ENCODE measurements at places on chromosomes 16 and 17.

DNA sequence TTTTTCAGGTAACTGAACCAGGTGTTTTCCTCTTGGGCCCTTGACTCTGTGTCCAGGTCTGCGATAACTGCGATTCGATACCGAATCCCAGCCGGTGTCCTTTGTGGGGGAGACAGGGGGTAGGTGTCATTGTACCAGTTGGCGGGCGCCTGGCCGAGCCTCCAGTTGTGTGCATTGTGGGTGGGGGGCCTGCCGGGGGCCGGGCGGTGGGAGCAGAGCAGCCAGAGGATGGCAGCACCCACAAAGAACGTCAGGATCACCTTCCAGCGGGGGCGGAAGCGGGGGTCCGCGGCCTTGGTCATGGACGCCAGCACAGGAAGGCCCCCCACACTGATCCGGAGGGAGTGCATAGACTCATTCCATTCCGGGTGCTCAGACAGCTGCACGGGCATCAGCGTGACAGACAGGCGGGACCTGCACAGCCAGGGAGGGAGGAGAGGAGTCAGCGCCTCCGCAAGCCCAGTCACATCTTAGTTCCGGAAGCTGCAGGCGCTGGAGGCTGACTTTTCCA lies 12.3 kb downstream of the CANT1 start:
- DNase-seq, result no peak

DNA sequence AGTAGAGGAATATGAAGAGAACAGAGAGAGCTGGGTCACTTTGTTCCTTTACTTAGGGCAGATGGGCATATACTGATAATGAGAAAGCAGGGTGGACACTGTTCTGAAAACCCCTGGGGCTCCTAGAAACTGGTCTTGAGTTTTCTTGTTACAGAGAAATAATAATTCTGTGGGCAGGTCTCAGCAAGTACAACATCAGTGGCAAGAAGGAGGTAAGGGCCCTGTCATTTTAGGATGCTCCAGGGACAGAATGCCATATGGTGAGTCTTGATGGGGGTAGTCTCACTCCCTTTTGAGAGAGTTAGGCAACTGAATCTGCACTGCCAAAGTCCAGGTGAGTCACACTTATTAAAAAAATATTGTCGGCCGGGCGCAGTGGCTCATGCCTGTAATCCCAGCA lies 102.3 kb downstream of the KCNJ2 start:
- DNase-seq, result no peak

DNA sequence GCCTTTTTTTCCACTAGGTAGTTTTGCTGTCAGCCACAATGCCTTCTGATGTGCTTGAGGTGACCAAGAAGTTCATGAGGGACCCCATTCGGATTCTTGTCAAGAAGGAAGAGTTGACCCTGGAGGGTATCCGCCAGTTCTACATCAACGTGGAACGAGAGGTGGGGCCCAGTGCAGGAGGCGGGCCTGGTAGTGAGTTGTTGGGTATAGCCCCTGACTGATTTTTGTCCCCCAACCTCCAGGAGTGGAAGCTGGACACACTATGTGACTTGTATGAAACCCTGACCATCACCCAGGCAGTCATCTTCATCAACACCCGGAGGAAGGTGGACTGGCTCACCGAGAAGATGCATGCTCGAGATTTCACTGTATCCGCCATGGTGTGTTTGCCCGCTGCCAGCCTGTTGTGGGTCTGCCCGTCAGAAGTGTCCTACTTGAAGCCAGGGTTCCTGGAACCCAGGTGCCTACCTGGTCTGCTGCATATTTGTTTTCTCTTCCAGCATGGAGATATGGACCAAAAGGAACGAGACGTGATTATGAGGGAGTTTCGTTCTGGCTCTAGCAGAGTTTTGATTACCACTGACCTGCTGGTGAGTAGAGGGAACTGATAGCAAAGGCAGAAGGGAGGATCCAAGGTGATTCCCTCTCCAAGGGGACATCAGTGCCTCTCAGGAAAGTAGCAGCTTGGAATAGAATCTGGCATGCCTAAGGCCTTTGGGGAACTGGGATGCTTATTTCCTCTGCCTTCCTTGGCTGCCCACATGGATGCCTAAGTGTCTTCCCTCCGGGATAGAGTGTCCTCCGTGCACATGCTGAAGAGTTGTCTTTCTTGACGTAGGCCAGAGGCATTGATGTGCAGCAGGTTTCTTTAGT lies 1.9 kb upstream of the CD68 start:
- no peak for DNase-seq

GRCh38 chr16:2948807-2949704 lies 15.0 kb upstream of the KREMEN2 start:
- peak; percentile 64 for DNase-seq

DNA sequence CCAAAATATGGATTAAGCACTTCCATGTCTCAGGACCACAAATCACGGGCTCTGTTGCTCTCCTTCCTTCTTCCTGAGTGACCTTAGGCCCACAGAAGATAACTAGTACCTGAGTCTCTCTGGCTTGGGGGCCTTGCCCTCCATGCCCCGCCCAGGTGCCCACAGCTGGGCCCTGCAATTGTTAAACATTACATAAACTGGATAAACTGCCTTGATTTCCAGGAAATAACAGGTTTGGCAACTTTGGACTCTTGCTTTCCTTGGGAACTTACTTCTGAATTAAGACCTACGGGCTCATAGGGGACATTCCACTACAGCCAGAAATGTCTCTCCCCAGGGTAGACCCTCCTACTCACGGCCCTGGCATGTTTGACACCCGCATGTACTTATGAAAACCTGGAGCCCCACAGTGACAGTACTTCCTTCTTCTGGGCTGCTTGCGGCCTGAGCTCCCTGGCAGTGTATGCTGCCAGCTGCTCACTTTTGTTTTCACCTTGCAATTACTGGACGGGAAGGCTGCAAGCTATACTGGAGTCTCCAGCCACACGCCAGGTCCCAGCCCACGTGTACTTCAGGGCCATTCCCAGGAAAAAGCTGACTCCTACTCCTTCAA lies 2.3 kb upstream of the UBALD2 start:
- DNase-seq, result no peak

GRCh38 chr16:65737831-65738230 lies 616.0 kb upstream of the CDH11 start:
- DNase-seq, result no peak
